BE2C (cell line): ENCODE measurements at places on chromosomes 6 and 20.

- no peak for DNase-seq
These were observed 98.8 kb downstream of the HUS1B start for GRCh38 chr6:558089-558488.

- DNase-seq = no peak
These were observed 19.0 kb upstream of the GSTA4 start for GRCh38 chr6:53014063-53014462.

DNA sequence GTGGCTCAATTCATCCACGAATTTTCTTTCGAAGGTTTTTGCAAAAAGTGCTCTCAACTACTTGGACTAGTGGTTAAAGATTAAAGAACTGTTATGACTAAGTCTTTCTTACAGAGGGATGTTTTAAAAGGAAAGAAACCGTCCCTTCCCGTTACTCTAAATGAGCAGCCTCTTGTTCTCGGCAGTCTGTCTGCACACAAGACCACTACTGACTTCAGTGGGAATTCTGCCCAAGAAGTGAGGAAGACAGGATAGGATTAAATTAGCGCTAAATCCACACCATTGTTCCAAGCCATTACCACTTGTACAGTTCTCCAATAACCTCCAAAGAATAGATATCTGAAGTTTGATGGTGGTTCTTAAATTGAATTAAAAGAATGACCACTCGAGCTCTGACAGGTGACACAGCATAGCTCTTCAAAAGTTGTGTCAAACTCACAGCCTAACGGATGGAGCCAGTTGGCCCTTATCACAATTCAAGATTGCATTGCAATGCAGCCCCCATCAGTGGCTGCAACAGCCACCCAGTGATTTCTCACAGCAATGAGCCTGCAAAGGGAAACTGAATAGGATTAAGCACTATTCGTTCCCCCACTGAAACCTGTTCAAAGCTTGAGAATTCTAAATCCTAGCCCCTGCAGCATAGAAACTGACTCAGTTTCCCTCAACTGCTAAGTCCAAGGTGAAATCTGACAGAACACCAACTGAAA is 1.8 kb downstream of the EPB41L2 start:
- no peak for DNase-seq

DNA sequence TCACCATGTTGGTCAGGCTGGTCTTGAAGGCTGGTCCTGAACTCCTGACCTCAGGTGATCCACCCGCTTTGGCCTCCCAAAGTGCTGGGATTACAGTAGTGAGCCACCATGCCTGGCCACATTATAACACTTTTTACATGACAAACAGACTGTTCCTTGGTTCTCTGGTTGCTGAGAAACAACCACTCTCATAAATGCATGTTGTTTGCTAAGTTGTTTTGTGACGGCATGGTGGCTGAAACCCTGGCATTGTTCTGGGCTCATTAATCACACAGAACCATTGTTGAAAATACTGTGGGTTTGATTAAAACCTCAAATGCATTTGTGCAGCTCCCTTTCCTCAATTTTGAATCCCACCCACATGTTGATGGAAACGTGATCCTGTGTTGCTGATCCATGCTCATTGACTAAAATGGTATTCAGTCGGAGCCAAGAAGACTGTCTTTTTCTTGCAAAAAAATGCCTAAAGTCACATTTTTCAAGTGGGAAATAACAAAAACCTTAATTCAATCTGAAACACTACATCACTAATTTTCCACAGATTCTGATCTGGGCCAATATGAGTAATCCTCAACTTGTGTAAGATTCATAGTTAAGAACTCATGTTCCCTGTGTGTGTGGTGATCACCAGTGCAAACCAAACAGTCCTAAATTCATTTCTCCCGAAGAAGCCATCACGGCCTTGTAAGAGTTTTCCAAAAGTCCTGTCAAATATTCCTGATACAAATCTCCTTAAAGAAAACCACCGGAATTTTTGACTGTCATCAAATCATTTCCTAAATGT is 132.8 kb downstream of the FNDC1 start:
- DNase-seq = no peak
